ENCODE measurements at places on chromosomes 5 and 9. TPM values are rescaled to one million over a fixed set of nuclear protein-coding genes. Genes with fewer than 3 reads are reported as not detected.

- H3K4me1 ChIP-seq, result peaks cover 2% of the 10 kb centered on the region
Measured at GRCh38 chr5:143454936-143455516, 51.5 kb upstream of the NR3C1 start.

DNA sequence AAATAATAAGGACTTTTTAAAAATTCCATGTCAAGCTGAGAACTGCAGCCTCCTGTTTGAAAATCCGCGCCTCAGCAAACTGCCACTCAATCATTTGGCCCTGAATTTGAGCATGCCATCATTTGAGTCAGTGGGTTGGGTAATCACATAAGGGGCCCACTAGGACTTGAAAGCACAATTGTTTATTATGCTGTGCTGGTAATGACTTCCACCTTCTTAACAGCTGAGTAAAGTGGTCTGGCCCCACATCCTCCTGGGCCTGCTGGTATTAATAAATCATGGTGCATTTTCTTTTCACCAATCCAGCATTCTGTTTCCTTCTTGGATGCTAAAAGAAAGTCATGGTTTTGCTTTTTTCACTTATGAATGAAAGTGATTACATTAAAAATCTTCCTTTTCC lies 103.0 kb upstream of the CTSL start:
- no peak overlapping the region for H3K27ac ChIP-seq
- H3K36me3 ChIP-seq, result peaks cover 11% of the 10 kb centered on the region
- no peak for DNase-seq
- H3K27me3 ChIP-seq, result peaks cover 2% of the 10 kb centered on the region
- no peak overlapping the region for H3K4me3 ChIP-seq

GRCh38 chr9:89497978-89498851 lies at the start of gene SEMA4D:
Gene SEMA4D (minus strand): TSS chr9:89498113. CDS start chr9:89405456, 92,657 bp downstream.
- no peaks in the 10 kb centered on the region for H3K36me3 ChIP-seq
- peak within 1 kb of the TSS; percentile 88 for H3K4me3 ChIP-seq
- H3K27me3 ChIP-seq, result peaks cover 9% of the 10 kb centered on the region

DNA sequence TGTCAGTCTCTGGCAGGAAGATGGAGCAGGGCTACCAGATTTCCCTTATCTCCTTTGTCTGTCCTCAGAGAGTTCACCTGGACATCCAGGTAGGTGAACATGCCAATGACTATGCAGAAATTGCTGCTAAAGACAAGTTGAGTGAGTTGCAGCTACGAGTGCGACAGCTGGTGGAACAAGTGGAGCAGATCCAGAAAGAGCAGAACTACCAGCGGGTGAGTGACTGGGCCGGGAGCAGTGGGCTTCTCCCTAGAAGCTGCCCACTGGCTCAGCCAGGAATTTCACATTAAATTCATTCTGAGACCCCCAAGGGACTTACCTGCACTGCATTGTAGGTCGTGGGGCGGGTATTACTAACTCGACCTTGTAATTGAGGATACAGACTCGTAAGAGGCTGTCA lies 2.1 kb downstream of the TMED9 start:
- H3K36me3 ChIP-seq, result peaks cover 28% of the 10 kb centered on the region
- H3K27me3 ChIP-seq, result peaks cover 2% of the 10 kb centered on the region
- no peak for DNase-seq
- peak overlapping the region; percentile 100 for H3K4me3 ChIP-seq

GRCh38 chr9:72596451-72597180 lies 75.2 kb downstream of the TMC1 start:
- H3K36me3 ChIP-seq, result no peaks in the 10 kb centered on the region
- H3K27ac ChIP-seq, result no peak overlapping the region
- no peaks in the 10 kb centered on the region for H3K4me1 ChIP-seq
- no peak overlapping the region for H3K4me3 ChIP-seq

DNA sequence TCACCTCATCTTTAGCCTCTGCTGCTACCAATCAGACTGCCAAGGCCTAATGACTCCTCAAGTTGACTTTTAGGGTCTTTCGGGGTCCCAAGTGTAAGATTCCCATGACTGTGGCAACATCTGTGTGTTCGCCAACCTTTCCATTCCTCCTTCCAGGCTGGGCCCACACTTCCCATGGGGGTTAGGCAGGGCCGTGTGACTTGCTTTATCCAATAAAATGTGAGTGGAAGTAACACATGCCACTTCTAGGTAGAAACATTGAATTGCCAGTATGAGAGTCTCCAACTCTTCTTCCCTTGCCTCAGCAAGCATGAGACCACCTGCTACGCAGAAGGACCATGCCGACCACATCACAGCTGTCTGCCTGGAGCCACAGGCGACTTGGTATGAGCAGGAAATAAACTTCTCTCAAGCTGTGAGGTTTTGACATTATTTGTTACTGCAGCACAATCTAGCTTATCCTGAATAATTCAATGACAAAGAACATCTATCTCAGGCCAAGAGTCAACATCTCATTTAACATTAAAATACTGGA lies 190.4 kb upstream of the IER5L start:
- no peak for DNase-seq
- no peaks in the 10 kb centered on the region for H3K27me3 ChIP-seq
- peak overlapping the region; percentile 62 for H3K4me3 ChIP-seq
- H3K4me1 ChIP-seq, result no peaks in the 10 kb centered on the region
- no peaks in the 10 kb centered on the region for H3K36me3 ChIP-seq

DNA sequence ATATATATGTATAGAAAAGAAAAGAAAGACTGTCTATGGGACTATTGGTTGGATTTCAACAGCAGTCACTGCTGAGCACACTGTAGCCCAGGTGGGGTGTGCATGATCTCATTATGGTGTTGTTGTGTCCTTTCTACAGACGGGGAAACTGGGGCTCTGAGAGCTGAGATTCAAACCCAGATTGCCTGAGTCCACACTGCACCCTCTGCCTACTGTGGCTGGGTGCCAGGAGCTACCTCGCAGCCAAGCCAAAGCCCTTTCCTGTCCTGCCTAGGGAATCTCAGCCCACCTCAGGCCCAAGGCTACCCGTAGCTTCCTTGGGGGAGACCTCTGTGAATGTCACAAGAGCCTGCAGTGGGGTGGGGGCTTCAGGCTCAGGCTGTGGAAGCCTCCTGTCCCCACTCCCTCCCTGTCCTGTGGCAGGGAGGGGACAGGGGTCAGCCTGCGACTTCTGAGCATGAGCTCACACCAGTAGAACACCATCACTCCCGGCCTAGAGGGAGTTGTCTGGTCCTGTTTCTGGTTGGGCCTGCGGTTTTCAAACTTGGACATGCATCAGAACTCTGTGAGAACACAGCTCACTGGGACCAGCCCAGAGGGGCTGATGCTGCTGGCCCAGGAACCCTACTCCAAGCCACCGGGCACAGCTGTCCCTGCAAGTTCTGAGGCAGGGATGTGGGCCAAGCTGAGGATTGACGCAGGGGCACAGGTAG lies 7.9 kb upstream of the NINJ1 start:
- H3K27ac ChIP-seq, result no peak overlapping the region
- H3K27me3 ChIP-seq, result peaks cover 3% of the 10 kb centered on the region
- no peak overlapping the region for H3K4me3 ChIP-seq
- DNase-seq, result no peak

The FASTKD3 gene
- total RNA-seq, result 9.1 TPM
